Trophoblast cell (in vitro differentiated cells and primary cell): ENCODE measurements at places on chromosomes 5 and 9.

DNA sequence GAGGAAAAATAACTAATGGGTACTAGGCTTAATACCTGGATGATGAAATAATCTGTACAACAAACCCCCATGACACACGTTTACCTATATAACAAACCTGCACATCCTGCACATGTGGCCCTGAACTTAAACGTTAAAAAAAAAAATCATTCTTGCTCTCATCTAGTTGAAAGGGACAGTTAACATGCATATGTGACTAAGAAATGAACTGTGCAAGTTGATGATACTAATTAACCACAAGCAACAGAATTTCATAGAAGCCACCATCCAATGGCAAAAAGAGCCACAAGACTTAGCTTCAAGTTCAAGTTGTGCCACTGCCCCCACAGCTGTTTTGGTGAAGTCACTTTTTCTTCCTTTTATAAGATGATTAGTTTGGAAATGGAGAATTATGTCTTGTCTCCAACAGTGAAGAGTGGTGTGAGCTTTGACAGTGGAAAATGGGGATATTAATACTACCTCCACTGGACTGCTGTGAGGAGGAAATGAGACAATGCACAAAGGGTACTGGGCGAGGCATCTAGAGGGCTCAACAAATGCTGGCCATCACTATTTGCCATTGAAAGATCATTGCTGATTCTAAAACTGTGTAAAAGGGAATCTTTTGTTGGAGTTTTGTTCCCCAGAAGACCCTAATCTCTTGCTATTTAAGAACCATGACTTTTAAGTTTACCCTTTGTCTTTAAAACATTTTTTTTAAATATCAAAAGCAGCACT is 202.1 kb downstream of the EBF1 start:
- no peak for DNase-seq

GRCh38 chr9:129560881-129561306 is 60.0 kb downstream of the C9orf50 start:
- DNase-seq, result peak; percentile 83

DNA sequence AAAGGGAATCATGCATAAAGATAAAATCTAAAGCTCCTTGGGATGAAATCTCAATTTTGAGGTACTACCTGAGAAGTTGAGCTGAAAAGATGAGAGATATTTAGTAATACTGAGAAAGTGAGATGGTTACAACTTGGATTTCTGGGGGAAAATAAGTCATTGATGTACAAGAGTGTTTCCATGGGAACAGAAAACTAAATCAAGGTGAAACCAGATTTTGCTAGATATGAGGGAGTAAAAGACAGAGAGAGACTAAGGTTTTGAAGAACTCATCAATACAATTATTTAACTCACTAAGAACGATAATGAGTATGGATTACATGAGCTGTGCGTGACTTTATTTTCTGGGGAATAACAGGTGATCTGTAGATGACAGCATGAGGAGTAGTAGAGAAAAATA is 10.2 kb upstream of the ST8SIA4 start:
- no peak for DNase-seq

DNA sequence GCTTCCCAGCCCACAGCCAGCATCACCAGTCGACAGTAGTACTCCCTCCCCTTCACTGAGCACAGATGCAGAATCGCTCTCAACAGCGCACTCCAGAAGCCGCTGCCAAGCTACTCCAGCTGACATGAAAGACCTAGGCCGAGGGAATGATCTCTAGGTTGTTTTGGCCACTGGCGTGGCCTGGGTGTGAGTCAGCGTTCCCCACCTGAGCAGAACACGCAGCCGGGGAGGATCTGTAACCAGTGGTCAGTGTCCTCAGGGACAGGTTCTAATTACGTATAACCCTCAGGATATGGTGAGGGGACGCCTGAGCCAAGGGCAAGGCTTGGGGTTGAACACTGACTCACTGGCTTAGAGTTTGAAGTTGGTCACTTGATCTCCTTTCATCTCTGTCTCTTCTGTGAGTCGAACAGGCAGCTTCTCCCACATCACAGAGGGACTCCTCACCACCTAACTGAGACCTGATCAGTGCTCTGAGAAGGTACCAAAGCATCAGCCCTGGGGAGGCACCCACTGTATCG is 76.9 kb upstream of the IL17B start:
- DNase-seq, result peak; percentile 97

GRCh38 chr9:23849379-23850035 is 23.5 kb upstream of the ELAVL2 start:
- DNase-seq, result no peak

DNA sequence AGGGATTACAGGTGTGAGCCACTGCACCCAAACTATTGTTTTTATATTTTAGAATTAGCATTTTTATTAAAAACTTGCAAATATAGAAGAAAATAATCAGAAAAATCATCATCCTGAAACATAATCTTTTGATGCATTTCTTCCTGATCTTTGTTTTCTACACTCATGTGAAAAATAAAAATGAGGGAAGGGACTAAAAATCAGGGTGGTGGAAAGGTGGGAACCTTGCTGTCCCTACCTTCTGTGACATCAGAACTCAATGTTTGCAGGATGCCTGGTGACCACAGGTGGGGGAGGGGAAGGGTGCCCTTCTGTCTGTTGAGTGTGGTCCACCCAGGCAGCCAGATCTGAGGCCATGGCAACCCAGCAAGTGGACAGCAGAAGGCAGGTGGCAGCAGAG is at the start of gene SMIM23:
Gene SMIM23, plus strand, starts transcription at position 301 of the 400 bp plus-strand sequence. Its CDS starts 55 bp downstream, at position 356.
- DNase-seq, result no peak

GRCh38 chr9:91746904-91747303 is 203.1 kb downstream of the ROR2 start:
- no peak for DNase-seq

GRCh38 chr5:73983644-73984043 is 357.6 kb downstream of the ARHGEF28 start:
- no peak for DNase-seq

DNA sequence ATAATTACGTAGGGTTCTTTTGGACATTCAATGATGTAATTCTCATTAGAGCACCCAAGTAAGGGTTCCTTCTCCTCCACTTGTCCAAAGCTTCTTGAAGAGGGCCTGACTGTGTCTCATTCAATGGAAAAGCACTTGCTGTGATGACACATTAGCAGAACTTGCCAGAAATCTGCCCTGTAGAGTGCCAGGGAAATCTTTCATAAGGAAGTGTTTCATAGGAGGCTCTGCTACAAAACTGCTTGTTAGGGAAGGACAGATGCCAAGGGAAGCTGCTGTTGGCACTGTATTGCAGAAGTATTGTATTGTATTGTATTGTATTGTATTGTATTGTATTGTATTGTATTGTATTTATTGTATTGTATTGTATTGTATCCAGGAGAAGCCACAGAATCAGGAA is 45.5 kb upstream of the MPDZ start:
- DNase-seq, result no peak
